Cardiac atrium fibroblast (primary cell): ENCODE measurements at places on chromosomes 12 and 14. TPM values are rescaled to one million over a fixed set of nuclear protein-coding genes. Genes with fewer than 3 reads are reported as not detected.

GALNT8 gene
- under 0.01 TPM in 1 of 2 replicates, not detected in the other for total RNA-seq

APOF gene
- total RNA-seq, result not detected in 2 replicates

JAG2 gene
- 4.3 and 4.4 TPM in 2 replicates for total RNA-seq

GPRC5A gene
- 20.3 and 20.9 TPM in 2 replicates for total RNA-seq

EXOC5 gene
- total RNA-seq, result 24.6 and 48.9 TPM in 2 replicates

SSPN gene
- total RNA-seq, result 0.97 and 2.9 TPM in 2 replicates

KRT74 gene
- total RNA-seq, result not detected in 2 replicates

OR4K15 gene
- not detected in 2 replicates for total RNA-seq

FIGNL2 gene
- not detected in 2 replicates for total RNA-seq

PRICKLE1 gene
- total RNA-seq, result 1.3 and 2.2 TPM in 2 replicates

NR1H4 gene
- not detected in 2 replicates for total RNA-seq

HCAR3 gene
- total RNA-seq, result not detected in 2 replicates

PAX9 gene
- not detected in 2 replicates for total RNA-seq

SLC5A8 gene
- not detected in 2 replicates for total RNA-seq

TEX52 gene
- not detected in 2 replicates for total RNA-seq

ATP5F1B gene
- total RNA-seq, result 446 and 462 TPM in 2 replicates

INSM2 gene
- total RNA-seq, result not detected in 2 replicates

DBX2 gene
- not detected in 2 replicates for total RNA-seq

CLEC1B gene
- not detected in 2 replicates for total RNA-seq

MMP19 gene
- total RNA-seq, result 34.8 and 40.3 TPM in 2 replicates

SYT10 gene
- total RNA-seq, result not detected in 2 replicates

POTEG gene
- total RNA-seq, result not detected in 2 replicates

MORN3 gene
- 0.90 TPM in 1 of 2 replicates, not detected in the other for total RNA-seq

FBRSL1 gene
- total RNA-seq, result 6.5 and 6.9 TPM in 2 replicates

CCDC197 gene
- total RNA-seq, result not detected in 2 replicates

FITM1 gene
- total RNA-seq, result 0.32 TPM in 1 of 2 replicates, not detected in the other

TPPP2 gene
- not detected in 2 replicates for total RNA-seq

TC2N gene
- total RNA-seq, result 0.97 and 1.3 TPM in 2 replicates

HOXC6 gene
- total RNA-seq, result not detected in 2 replicates

PROX2 gene
- total RNA-seq, result not detected in 2 replicates

CCNK gene
- total RNA-seq, result 16.1 and 23.8 TPM in 2 replicates

RAB2B gene
- total RNA-seq, result 19.0 and 29.4 TPM in 2 replicates

KRT78 gene
- not detected in 2 replicates for total RNA-seq

P2RX7 gene
- not detected in 2 replicates for total RNA-seq

MYH7 gene
- not detected in 2 replicates for total RNA-seq

ESR2 gene
- not detected in 2 replicates for total RNA-seq

ETFRF1 gene
- total RNA-seq, result 10.3 and 22.4 TPM in 2 replicates

RNASE3 gene
- not detected in 2 replicates for total RNA-seq

TTC9 gene
- total RNA-seq, result 0.16 TPM in 1 of 2 replicates, not detected in the other

FOXN4 gene
- total RNA-seq, result not detected in 2 replicates

MDGA2 gene
- total RNA-seq, result not detected in 2 replicates

CAPZA3 gene
- not detected in 2 replicates for total RNA-seq

NTF3 gene
- 0.18 TPM in 1 of 2 replicates, not detected in the other for total RNA-seq

SPPL3 gene
- 4.7 and 6.8 TPM in 2 replicates for total RNA-seq

NGB gene
- not detected in 2 replicates for total RNA-seq

KIF5A gene
- not detected in 2 replicates for total RNA-seq

CCDC38 gene
- total RNA-seq, result not detected in 2 replicates

ASCL1 gene
- not detected in 2 replicates for total RNA-seq

TDRD9 gene
- 0.97 and 1.8 TPM in 2 replicates for total RNA-seq

TSHR gene
- not detected in 2 replicates for total RNA-seq

CCDC196 gene
- not detected in 2 replicates for total RNA-seq

AKT1 gene
- 115 and 128 TPM in 2 replicates for total RNA-seq

GLIPR1L1 gene
- not detected in 2 replicates for total RNA-seq

TCHP gene
- 5.8 and 8.3 TPM in 2 replicates for total RNA-seq

KRT75 gene
- not detected in 2 replicates for total RNA-seq

SOS2 gene
- total RNA-seq, result 14.1 and 16.8 TPM in 2 replicates

DUSP16 gene
- total RNA-seq, result 3.2 and 3.6 TPM in 2 replicates

LTB4R gene
- total RNA-seq, result 3.6 and 6.3 TPM in 2 replicates

GYS2 gene
- not detected in 2 replicates for total RNA-seq
